Omental fat pad (tissue), 4 donors: ENCODE measurements at places on chromosomes 2 and 18.

DNA sequence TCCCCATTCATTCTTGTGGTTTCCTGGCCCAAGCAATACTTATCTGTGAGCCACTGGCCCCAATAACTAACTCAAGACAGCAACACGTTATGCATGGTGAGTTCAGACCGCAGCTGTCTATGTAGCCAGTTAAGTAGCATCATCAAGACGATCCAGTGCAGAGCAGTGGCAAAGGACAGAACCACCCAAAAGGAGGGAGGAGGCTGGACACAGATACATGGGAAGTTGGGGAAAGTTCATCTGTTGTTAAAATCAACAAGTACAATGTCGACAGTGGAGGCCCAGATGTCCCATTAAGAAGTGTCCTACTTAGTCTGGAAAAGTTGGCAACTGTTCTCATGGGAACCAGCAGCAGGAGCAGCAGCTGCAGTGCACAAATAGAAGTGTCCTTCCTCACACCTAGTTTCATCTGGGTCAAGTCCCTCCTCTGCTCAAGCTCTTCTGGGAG lies 106.9 kb upstream of the THOC1 start:
- DNase-seq = no peak

DNA sequence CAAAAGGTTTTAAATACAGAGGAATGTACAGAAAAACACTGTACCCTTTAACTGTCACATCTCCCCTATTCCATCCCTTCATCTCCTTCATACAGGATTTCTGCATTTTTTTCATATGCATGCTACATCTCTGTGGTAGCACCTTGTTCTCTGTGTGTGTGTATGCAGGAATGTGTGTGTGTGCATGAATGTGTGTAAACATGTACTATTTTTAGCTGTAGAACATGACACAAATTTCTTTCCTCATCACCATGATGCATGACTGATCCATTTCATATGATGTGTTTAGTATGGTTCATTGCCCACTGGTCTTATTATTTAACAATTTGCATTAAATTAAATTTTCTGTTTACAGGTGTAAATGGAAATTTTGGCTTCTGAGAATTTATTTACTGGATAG lies 21.5 kb upstream of the ZEB2 start:
- DNase-seq = no peak

DNA sequence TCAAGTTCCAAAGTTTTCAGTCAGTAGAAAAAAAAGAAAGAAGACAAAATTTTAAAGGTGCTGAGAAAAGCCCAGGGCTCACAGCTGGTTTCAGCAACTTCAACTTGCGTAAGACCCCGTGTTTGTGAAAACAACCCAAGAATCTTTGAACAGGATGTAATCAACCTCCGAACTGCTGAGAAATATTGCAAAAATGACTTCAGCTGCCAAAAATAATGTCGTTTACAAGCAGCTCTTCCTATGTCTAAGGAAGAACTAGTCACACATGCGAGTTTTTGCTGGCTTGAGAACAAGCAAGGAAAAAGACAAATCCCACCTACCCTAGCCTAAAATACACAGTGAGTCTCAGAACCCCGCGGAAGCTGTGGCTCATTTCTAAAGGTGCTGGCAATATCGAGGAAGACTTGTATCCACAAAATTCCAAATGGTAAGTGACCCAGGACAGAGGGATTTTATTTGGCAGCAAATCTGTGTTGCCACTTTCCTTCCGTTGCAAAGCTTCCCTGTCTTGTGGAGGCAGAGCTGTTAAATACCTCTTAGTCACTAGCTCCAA lies 59.8 kb upstream of the SLC8A1 start:
- DNase-seq = no peak

GRCh38 chr2:134319596-134320254 lies 65.9 kb downstream of the MGAT5 start:
- no peak for DNase-seq

DNA sequence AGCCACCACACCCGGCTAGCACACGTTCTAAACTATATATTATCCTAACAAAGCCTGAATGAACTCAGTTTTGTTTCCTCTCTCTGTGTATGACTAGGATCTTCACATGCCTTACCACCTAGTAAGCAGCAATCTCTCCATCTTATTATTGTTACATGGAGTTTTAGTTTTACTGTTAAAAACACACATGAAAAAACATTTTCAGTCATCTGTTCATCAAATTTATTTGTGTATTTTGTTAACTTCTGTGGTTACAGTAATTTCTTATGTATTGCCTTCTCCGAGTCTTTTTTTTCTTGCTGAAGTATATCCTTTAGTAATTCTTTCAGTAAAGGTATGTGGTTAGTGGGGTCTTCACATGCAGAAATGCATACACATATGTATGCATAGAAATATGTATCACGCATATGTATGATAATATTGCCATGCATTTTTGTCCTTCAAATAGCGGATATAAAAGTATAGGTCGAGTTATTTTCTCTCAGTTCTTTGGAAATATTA lies 31.4 kb downstream of the ANO7 start:
- DNase-seq = no peak

- no peak for DNase-seq
Measured at GRCh38 chr2:169670215-169670651, 24.0 kb downstream of the CFAP210 start.

DNA sequence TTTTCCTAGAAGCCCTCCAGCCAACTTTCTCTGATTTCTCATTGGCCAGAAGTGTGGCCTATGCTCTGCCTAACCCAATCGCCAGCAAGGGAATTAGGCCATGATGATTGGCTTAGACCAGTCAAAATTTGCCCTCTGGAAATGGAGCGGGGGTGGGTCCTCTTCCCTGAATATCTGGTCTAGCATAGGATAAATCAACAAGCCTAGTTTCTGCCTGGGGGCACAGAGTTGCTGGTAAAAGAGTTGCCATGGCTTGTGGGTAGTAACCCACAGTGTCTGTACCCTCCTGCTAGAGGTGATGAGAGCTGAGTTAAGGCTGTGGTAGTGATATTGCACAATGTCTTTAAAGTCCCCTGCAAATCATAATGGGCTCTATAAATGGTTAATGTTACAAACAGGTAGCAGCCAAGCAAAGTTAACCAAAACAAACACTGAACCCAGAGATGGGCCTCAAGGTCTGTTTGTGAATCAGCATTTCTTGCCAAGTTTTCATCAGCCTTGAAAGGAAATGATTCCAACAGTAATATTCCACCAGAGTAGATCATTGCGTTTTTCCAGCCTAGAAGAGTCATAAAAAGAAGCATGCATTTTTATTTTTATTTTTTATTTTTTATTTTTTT lies 19.3 kb downstream of the GALM start:
- no peak for DNase-seq

- no peak for DNase-seq
Measured at GRCh38 chr18:48733643-48734253, 194.9 kb downstream of the CTIF start.

GRCh38 chr2:191574232-191574631 lies 103.7 kb upstream of the NABP1 start:
- no peak for DNase-seq

GRCh38 chr2:217357886-217358620 lies 498.2 kb upstream of the TNP1 start:
- DNase-seq = no peak

DNA sequence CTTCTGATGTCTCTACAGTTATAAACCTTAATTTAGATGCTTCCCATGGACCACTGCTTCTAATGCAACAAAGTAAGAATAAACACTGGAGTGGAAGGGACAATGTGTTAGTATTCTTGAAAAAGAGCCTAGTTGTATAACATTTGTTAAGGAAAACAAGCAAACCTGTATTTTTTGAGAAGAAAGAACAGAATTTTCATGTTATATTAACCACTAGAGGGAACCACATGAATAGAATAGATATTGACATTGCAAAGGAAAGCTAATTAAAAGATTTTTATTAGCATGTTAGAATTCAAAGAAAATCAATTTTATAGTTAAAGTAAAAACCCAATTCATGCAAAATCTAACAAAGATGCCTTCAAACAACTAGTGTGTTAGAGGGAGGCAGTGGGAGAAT lies 151.2 kb upstream of the BARD1 start:
- DNase-seq = no peak

DNA sequence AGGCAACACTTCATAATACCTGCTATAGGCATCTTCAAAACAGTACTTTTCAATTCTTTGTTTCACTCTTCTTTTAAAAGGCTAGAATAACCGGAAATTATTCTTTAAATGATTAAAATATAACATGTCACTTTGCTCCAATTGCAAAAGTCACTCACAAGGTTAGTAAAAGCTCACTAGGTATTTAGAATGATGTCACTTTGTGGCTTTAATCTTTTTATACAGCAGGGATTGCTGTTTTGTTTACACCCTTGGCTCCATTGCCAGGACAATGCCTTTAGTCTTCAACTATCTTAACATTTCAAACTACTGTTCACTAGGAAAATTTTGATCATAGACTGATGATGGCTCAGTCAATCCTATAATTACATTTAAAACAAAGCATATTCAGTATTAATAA lies 157.1 kb downstream of the BAZ2B start:
- no peak for DNase-seq

- DNase-seq = no peak
Measured at GRCh38 chr2:212708355-212708754, 169.8 kb upstream of the ERBB4 start.

GRCh38 chr2:186696290-186696689 lies 2.4 kb downstream of the FAM171B start:
- no peak for DNase-seq

GRCh38 chr2:239194731-239195317 lies 206.0 kb downstream of the HDAC4 start:
- peak; percentile 20 for DNase-seq

DNA sequence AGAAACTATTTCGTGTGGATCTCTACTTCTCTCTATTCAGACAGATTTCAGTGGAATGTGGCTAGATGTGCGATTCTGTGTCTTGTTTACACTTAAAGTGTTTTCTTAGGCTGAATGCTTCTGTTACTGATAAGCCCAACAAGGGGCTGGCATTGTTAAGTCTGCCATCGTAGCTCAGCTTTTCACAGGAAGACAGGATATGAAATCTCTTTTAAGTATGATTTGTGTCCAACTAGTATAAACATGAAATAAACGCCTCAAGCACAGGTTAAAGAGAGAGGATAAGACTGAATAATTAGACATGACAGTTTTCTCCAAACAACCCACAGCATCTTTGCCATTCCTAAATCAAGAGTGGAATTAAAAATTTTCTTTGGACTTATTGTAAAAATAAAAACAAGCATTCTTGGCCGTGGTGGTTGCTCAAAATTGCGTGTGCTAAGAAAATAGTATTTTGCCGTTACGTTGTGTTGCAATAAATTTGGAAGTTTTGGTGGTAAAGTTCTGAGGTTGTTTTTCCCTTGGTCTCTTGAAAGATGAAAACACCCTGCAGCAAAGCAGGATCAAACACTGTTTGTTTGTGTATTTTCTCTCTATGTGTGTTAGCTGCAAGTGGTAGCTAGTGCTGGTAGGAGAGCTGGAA lies 1.0 kb downstream of the VIT start:
- no peak for DNase-seq

- DNase-seq = no peak
Measured at GRCh38 chr2:219104107-219105035, 43.6 kb upstream of the IHH start.

- no peak for DNase-seq
Measured at GRCh38 chr18:36539674-36540231, 242.2 kb downstream of the FHOD3 start.

DNA sequence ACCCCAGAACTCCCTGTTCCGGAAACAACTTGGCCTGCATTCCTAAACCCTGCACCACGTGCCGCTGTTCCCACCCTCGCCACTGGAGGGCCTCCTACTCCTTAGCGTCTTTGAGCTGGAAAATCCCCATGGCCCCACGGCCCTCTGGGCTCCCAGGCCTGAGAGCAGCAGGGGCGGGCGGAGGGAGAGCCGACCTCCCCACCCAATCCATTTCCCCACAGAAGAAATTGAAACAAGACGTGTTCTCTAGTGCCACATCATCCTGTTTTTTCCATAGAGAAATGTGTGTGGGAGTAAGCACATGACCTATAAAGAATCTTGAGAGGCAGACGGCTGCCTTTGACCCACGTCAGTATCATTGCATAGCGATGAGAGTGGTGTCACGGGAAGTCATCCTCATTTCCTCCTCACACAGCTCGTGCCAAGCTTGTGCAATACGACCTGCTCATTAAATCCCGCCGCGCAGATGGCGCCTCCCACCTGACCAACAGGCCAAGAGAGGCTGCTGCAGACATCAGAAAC lies 79.2 kb downstream of the LAMA1 start:
- peak; percentile 92 for DNase-seq

DNA sequence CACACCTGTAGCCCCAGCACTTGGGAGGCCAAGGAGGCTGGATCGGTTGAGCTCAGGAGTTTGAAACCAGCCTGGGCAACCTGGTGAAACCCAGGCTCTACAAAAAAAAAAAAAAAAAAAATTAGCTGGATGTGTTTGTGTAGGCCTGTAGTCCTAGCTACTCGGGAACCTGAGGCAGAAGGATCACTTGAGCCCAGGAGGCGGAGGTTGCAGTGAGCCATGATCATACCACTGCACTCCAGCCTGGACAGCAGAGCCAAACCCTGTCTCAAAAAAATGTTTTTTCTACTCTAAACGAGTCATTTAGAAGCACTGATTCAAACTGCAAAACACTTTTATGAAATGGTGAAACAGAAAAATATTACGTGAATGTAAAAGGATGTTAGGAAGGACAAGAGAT lies 69.1 kb upstream of the SLC39A10 start:
- DNase-seq = no peak

DNA sequence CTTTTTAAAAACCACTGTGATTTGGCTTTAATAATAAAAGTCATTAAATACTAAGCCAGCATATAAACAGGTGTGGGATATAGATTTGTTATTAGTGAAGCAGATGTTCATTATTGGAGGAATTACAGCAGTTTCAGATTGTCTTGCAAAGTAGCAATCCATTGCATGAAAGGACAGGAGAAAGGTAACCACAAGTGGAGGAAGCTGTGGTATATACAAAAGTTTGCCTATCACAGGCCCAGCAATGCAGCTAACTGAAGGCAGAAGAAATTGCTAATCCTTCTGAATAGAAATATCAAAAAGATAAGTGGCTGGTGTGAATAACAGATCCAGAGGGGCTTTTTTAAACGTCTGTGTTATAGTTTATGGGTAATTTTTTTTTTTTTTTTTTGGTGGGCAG lies 199.4 kb downstream of the ZNF385B start:
- DNase-seq = no peak

DNA sequence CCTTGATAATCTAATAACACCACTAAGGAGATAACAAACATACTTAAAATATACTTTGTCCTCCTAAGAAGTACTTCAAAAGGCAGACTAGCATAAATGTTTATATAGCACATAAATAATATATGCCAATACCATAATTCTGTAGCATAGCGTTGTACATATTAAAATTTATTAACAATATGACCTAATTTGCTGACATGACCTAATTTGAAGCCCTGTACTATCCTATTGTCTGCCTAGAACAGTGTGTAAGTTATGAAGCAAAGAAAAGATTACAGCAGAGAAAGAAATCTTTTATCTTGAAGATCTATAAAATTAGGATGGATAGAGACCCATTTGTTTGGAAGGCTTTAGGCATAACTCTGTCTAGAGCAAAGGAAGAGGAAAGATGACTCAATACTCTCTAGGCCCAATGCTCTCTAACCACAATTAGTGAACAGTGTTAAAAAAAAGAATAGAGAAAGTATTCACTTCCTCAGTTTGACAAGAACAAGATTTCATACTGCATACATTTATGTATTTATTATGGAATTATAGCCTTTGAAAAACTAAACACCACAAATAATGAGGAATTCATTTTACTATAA lies 231.3 kb downstream of the ZRANB3 start:
- no peak for DNase-seq
